Kidney tubule cell (primary cell): ENCODE measurements at places on chromosomes 7 and 10.

- peak; percentile 29 for DNase-seq
Measured at GRCh38 chr7:31633467-31633866, 53.5 kb upstream of the PPP1R17 start.

DNA sequence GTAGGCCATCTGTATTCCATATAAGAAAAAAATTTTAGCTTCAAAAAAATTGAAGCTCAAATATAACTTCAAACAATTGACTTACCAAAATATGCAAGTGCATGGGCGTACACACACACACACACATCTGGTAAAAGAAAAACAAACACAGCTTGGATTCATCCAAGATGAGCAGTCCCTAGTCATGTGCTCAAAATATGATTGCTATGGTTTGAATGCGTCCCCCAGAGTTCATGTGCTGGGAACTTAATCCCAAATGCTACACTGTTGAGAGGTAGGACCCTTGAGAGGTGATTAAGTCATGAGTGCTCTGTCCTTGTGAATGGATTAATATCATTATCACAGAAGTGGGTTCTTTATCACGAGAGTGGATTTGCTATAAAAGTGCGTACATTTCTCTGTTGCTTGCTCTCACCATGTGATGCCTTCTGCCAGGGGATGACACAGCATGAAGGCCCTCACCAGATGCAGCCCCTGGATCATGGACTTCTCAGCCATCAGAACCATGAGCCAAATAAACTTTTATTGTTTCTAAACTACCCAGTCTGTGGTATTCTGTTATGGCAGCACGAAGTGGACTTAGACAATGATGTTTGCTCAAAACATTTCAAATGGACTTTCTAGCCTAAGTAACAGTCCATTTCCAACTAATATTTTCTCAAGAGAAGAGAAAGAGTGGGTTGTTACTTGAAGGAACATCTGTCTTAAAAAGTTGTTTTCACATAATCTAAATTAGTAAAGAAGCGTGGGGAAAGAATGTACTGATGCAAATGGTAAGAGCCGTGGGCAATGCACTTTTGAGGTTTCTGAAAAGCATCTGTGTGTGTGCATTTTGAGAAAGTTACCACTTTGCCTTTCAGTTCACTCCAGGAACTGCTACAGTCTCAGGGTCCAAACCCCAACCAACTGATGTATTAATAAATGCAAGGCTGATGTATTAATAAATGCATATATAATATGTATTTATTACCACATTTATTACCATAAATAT lies 15.1 kb upstream of the SVIL start:
- no peak for DNase-seq

GRCh38 chr7:6653071-6654003 lies 16.2 kb downstream of the ZNF316 start:
- no peak for DNase-seq

GRCh38 chr10:35451151-35452016 lies 115.1 kb downstream of the CCNY start:
- no peak for DNase-seq

DNA sequence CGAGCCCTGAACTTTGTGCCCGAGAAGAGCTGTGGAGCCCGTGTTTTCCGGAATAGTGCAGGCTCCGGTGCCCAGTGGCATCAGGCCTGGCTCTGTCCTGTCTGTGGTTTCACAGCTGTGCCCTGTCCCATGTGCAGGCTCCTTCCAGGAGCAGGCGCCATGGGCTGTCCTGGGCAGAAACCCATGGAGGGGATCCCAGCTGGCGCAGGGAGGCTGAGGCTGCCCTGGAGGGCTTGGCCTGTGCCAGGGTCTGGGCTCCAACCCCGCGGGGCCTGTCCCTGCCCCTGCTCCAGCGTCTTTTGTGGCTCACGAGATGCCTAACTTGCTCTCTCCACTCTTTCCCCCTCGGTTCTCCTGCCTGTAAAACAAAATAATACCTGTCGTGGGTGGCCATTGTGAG lies 23.3 kb upstream of the CRHR2 start:
- DNase-seq: no peak
